ENCODE measurements at places on chromosomes 13 and 19.

GRCh38 chr19:48006762-48007161, 12.3 kb downstream of the ELSPBP1 start:
- no peak for DNase-seq

- DNase-seq = no peak
Measured at GRCh38 chr13:109483284-109483683, 303.1 kb downstream of the IRS2 start.

- DNase-seq = no peak
Measured at GRCh38 chr13:23022704-23023103, 158.1 kb upstream of the SGCG start.

DNA sequence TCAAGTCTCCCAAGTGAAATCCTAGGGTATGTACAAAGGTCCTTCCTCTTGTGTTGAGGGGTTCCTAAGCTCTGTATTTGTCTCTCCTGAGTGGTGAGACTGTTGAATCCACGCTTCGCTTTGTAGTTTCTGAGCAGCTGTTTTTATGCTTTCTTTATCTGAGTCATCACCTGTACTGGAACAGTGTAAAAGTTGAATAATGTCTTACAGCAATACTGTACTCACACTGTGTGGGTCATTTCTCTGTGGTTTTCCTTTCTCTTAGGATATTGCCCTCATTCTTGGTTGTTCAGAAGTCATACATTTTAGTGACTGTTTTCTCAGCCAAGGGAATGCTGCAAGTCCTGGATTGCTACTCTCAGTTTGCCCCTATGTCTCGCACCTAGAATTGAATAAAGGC, 1596.6 kb downstream of the SLITRK5 start:
- no peak for DNase-seq

DNA sequence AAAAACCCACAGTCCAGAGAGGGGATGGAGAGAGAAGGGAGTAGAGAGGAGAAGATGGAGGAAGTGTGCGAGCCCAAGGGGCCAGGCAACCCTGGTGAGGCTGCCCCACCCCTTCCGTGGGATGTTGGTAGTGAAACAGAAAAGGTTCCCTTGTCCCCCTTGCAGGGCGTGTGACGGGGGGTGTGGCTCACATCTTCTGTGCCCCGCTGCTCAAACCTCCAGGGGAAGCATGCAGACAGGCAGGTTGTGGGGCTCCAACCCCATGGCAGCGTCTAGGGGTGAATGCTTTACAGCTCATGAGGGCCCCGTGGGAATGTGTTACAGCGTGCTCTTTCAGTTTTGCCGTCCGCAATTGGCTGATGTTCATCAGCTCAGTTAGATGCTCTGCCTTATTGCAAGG, 14.7 kb upstream of the EVI5L start:
- peak; percentile 32 for DNase-seq

Data from CD4-positive, alpha-beta T cell (primary cell).